ENCODE measurements at places on chromosomes 5 and 9. TPM values are rescaled to one million over a fixed set of nuclear protein-coding genes. Genes with fewer than 3 reads are reported as not detected.

DNA sequence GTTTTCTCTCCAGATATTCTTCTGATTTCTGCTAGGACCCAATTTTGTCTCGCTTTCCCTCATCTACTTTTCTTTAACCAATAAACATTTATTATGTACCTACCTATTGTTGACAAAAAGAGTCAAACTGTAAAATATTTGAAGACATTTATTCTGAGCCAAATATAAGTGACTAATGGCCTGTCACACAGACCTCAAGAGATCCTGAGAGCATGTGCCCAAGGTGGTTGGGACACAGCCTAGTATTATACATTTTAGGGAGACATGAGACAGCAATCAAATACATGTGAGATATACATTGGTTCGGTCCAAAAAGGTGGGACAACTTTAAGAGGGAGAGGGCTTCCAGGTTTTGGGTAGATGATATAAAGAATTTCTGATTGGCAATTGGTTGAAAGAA is 191.8 kb downstream of the NXNL2 start:
- no peaks in the 10 kb centered on the region for H3K27me3 ChIP-seq
- H3K36me3 ChIP-seq = no peaks in the 10 kb centered on the region
- no peak overlapping the region for H3K27ac ChIP-seq
- no peak overlapping the region for H3K4me3 ChIP-seq
- H3K4me1 ChIP-seq = no peaks in the 10 kb centered on the region

- H3K27ac ChIP-seq = no peak overlapping the region
- no peaks in the 10 kb centered on the region for H3K36me3 ChIP-seq
- no peak overlapping the region for H3K4me3 ChIP-seq
These were observed 5.1 kb upstream of the GPX8 start for GRCh38 chr5:55154873-55155272.

DNA sequence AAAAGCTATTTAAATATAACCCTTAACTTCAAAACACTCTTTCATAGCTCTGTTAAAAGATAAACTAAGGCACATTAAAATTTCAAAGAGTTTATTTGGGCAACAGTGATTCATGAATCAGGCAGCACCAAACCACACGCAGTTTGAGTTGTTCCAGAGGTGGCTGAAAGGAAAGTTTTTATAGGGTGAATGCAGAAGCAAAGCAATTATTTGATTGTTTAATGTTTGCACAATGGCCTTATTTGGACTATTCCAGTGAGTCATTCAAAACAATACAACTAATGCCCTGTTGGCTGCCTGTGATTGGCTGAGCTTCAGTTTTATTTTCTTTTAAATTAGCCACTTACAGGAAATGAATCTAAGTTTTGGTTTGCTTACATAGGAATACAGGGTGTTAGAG is 125.3 kb downstream of the CEP120 start:
- H3K36me3 ChIP-seq = no peaks in the 10 kb centered on the region
- DNase-seq = no peak
- H3K27ac ChIP-seq = no peak overlapping the region
- no peak overlapping the region for H3K4me3 ChIP-seq

DNA sequence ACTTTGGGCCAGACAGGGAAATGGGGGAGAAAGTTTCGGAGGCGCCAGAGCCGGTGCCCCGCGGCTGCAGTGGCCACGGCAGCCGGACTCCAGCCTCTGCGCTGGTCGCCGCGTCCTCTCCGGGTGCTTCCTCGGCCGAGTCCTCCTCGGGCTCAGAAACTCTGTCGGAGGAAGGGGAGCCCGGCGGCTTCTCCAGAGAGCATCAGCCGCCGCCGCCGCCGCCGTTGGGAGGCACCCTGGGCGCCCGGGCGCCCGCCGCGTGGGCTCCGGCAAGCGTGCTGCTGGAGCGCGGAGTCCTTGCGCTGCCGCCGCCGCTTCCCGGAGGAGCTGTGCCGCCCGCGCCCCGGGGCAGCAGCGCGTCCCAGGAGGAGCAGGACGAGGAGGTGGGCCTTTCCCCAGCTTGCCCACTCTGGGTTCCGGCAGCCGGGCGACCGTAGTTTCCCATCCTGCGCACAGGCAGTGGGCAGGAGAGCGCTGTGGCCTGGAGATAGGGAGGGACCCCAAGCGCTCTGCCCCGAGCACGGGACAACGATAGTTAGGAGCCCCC is 516 bp downstream of the MAST4 start:
- DNase-seq = no peak
- H3K4me3 ChIP-seq = no peak overlapping the region
- H3K4me1 ChIP-seq = peaks cover 12% of the 10 kb centered on the region
- no peaks in the 10 kb centered on the region for H3K36me3 ChIP-seq
- H3K27me3 ChIP-seq = peaks cover 13% of the 10 kb centered on the region
- no peak overlapping the region for H3K27ac ChIP-seq

DNA sequence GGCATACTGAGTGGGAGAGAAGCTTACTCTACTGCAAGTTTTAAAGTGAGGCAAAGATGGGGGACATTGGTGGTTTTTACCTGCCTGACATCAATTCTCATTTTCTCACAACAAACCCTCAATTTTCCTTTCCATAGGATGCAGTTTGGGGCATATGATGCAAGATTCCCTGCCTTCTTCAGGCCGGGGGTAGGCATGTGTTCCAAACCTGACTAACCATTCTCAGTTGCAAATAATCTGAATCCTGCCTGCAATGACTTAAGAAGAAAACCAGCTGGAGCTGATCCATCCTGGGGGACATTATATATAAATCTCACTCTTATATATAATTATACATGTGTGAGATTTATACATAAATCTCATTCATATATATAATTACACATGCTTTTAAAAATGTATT is 223.6 kb upstream of the EFNA5 start:
- no peaks in the 10 kb centered on the region for H3K36me3 ChIP-seq
- no peaks in the 10 kb centered on the region for H3K27me3 ChIP-seq
- H3K27ac ChIP-seq = no peak overlapping the region
- no peaks in the 10 kb centered on the region for H3K4me1 ChIP-seq
- no peak overlapping the region for H3K4me3 ChIP-seq

GRCh38 chr5:17411436-17412402 is 86.3 kb upstream of the TAF11L2 start:
- H3K4me3 ChIP-seq = no peak overlapping the region
- H3K27ac ChIP-seq = no peak overlapping the region
- DNase-seq = no peak
- H3K27me3 ChIP-seq = no peaks in the 10 kb centered on the region

DNA sequence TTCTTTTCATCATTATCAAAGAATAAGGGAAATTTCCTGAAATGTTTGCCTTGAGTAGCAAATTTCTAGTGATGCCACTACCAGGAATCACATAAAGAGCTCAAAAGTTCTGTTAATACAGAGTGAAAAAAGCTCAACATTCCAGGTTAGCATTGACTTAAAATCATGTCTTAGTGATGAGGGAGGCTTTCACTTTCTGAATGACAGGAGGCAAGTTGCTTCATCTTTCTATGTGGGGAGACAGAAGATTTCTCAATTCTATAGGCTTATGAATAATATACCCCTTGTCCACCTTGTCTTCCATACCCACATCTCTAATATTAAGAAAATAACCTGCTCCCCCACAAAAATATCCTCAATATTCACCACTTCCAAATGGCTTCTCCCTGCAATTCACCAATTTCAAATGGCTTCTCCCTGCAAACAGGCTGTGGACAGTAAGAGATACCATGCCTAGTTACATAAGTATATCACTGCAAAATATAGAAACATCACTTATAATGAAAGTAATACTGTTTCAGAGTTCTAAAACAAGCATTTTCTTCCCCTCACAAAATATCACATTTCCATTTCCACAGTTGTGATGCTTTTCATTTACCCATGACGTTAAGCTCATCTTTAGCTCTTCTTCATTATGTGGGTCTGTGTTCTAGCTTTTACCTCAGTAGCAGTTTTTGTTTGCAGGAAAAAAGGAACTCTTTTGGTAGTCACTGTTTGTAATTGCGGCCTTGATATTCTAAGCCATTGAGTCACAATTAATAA is 2.2 kb upstream of the JAK2 start:
- peaks cover 28% of the 10 kb centered on the region for H3K4me1 ChIP-seq
- H3K4me3 ChIP-seq = no peak overlapping the region
- no peaks in the 10 kb centered on the region for H3K36me3 ChIP-seq
- no peak for DNase-seq
- no peak overlapping the region for H3K27ac ChIP-seq

DNA sequence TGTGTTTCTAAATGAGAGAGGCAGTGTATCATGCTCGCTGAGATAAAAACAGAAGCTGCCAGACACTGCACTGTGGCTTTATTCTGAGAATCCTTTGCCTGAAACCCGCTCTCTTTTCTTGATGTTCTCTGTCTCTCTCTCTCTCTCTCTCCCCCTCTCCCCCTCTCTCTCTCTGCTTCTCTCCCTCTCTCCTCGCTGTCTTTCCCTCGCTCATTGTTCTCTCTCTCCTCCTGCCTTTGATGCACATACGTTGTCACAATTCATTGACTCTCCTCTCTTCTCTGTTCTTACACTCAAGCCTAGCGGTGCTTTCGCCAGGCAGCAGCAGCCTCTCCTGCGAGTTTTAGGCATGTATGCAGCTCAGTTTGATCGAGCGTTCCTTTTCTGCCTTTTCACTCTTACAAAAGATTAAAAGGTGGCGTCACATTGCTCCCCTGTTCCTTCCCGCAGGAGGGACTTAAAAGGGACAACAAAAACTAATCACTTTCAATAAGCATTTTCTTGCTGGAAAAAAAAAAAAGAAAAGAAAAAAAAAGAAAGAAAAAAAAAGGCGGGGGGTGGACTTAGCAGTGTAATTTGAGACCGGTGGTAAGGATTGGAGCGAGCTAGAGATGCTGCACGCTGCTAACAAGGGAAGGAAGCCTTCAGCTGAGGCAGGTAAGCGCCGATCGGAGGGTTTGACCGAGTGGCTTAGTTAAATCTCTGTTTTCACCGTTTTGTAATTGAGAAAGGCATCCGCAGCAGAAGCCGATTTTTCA is 717.9 kb upstream of the WWC1 start:
- H3K4me1 ChIP-seq = no peaks in the 10 kb centered on the region
- DNase-seq = no peak
- H3K27me3 ChIP-seq = no peaks in the 10 kb centered on the region
- no peak overlapping the region for H3K27ac ChIP-seq
- no peak overlapping the region for H3K4me3 ChIP-seq

DNA sequence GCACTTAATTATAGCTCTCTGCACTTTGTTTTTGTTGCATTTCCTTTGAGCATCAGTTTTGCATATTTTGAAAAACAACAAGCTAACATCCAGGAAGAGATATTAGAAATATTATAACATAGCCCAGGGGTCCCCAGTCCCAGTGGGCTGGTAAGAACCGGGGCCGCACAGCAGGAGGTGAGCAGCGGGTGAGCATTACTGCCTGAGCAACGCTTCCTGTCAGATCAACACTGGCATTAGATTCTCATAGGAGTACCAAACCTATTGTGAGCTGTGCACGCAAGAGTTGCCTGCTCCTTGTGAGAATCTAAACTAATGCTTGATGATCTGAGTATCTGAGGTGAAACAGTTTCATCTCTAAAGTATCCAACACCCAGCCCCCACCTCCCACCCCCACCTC is 675.9 kb upstream of the ZNF608 start:
- no peak overlapping the region for H3K27ac ChIP-seq
- H3K27me3 ChIP-seq = no peaks in the 10 kb centered on the region
- no peaks in the 10 kb centered on the region for H3K4me1 ChIP-seq
- no peak for DNase-seq
- H3K36me3 ChIP-seq = no peaks in the 10 kb centered on the region

GRCh38 chr9:134223091-134223490 is 58.7 kb upstream of the RNU6ATAC start:
- H3K27me3 ChIP-seq = no peaks in the 10 kb centered on the region
- H3K27ac ChIP-seq = no peak overlapping the region
- H3K4me3 ChIP-seq = no peak overlapping the region
- H3K4me1 ChIP-seq = no peaks in the 10 kb centered on the region

- H3K27me3 ChIP-seq = no peaks in the 10 kb centered on the region
- no peaks in the 10 kb centered on the region for H3K36me3 ChIP-seq
- no peak overlapping the region for H3K27ac ChIP-seq
- peaks cover 22% of the 10 kb centered on the region for H3K4me1 ChIP-seq
- DNase-seq = no peak
These were observed 2.1 kb downstream of the RXRA start for GRCh38 chr9:134328341-134328840.

DNA sequence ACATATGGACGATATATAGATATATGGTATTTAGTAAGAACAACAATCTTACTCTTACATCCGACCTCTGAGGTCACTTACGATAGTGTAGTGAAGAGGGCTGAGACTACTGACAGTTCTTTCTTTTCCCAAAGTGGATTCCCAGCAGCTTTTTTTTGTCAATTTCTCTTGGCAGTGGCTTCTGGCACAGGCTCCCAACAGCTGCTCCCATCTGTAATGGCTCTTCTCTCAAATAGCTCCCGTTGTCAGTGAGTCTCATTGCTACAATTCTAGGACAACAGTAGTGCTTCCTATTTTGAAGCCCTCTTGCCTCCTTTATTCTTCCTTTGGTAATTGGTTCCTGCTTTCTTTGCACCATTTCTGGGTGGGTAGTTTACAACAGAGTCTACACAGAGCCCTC is 68.4 kb downstream of the SLC25A46 start:
- no peak overlapping the region for H3K4me3 ChIP-seq
- H3K4me1 ChIP-seq = no peaks in the 10 kb centered on the region
- no peaks in the 10 kb centered on the region for H3K27me3 ChIP-seq
- no peaks in the 10 kb centered on the region for H3K36me3 ChIP-seq
- no peak overlapping the region for H3K27ac ChIP-seq

DNA sequence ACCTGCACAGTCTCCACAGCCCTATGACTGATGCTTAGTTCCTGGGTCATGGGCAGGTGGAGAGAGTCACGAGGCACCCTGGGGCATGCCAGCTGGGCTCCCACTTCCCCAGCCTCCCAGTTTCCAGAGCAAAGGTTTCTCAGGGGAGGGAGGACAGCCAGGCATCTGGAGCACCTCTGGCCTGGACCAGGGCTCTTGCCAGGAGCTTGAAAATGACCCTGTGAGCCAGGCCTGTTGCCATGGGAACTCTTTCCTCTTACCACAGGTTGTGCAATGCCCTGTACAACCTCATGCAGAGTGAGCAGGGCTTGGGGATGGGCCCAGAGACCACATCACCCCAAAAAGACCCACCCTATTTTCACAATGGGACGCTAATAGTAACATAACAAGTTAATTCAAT is 113.1 kb downstream of the PSD2 start:
- no peak overlapping the region for H3K27ac ChIP-seq
- H3K4me1 ChIP-seq = peaks cover 4% of the 10 kb centered on the region
- peaks cover 9% of the 10 kb centered on the region for H3K27me3 ChIP-seq
- no peaks in the 10 kb centered on the region for H3K36me3 ChIP-seq

GRCh38 chr5:10704949-10705621 is 55.9 kb downstream of the DAP start:
- no peak overlapping the region for H3K4me3 ChIP-seq
- no peak overlapping the region for H3K27ac ChIP-seq
- H3K36me3 ChIP-seq = no peaks in the 10 kb centered on the region
- no peaks in the 10 kb centered on the region for H3K27me3 ChIP-seq

- no peaks in the 10 kb centered on the region for H3K36me3 ChIP-seq
- H3K27ac ChIP-seq = no peak overlapping the region
- H3K27me3 ChIP-seq = no peaks in the 10 kb centered on the region
- no peak overlapping the region for H3K4me3 ChIP-seq
- DNase-seq = no peak
These were observed 31.8 kb downstream of the ZFAND5 start for GRCh38 chr9:72333197-72333596.

ZNF608 gene
- not detected for total RNA-seq

ALDH1A1 gene
- total RNA-seq = 1.2 TPM

TMEM215 gene
- not detected for total RNA-seq

SMIM23 gene
- not detected for total RNA-seq

PLPPR1 gene
- not detected for total RNA-seq

DMGDH gene
- 0.49 TPM for total RNA-seq

MUSK gene
- total RNA-seq = not detected

GABRA6 gene
- not detected for total RNA-seq

IRX2 gene
- not detected for total RNA-seq

BAAT gene
- total RNA-seq = 0.15 TPM

PPWD1 gene
- total RNA-seq = 102 TPM

NUTM2G gene
- total RNA-seq = not detected

ALDH7A1 gene
- total RNA-seq = 1.3 TPM
